ENCODE measurements at places on chromosomes 7 and 10.

GRCh38 chr10:115026056-115026745, 67.0 kb upstream of the ATRNL1 start:
- no peak for DNase-seq

DNA sequence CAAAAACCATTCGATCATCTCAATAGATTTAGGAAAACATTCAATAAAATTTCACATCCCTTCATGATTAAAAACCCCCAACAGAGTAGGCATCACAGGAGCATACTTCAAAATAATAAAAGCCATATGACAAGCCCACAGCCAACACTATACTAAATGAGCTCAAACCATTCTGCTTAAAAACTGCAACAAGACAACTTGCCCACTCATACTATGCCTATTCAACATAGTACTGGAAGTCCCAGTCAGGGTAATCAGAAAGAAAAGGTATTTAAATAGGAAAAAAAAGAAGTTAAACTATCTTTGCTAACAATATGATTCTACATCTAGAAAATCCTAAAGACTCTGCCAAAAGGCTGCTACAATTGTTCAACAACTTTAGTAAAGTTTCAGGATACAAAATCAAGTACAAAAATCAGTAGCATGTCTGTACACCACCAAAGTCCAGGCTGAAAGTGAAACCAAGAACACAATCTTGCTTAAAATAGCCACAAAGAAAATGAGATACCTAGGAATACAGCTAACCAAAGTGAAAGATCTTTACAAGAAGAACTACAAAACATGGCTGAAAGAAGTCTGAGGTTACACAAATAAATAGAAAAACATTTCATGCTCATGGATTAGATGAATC, 882.6 kb downstream of the GRM8 start:
- no peak for DNase-seq

- DNase-seq, result no peak
These were observed 186.2 kb upstream of the PRKCQ start for GRCh38 chr10:6766131-6766801.

- no peak for DNase-seq
These were observed 121.7 kb downstream of the DOCK4 start for GRCh38 chr7:112084520-112084971.

- DNase-seq, result no peak
These were observed 28.6 kb downstream of the ORC5 start for GRCh38 chr7:104179178-104179577.

DNA sequence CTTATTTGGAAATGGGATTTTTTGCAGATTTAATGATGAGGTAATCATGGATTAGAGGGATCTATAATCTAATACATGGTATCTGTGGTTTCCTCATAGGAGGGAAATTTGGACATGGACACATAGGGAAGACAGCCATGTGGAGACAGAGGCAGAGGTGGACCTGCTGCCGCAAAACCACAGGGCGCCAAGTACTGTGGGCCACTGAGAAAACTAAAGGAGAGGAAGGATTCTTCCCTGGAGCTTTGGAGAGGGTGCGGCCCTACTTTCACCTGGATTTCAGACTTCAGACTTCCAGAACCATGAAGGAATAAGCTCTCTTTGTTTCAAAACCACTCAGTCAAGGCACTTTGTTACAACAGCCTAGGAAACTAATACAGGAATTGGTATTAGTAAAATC, 149.4 kb upstream of the AKR1E2 start:
- DNase-seq, result no peak

GRCh38 chr10:112701211-112701877, 248.7 kb upstream of the TCF7L2 start:
- no peak for DNase-seq

- no peak for DNase-seq
These were observed 156.7 kb downstream of the RAPGEF5 start for GRCh38 chr7:22200238-22200637.

GRCh38 chr7:75699993-75700392, 38.7 kb downstream of the HIP1 start:
- no peak for DNase-seq

DNA sequence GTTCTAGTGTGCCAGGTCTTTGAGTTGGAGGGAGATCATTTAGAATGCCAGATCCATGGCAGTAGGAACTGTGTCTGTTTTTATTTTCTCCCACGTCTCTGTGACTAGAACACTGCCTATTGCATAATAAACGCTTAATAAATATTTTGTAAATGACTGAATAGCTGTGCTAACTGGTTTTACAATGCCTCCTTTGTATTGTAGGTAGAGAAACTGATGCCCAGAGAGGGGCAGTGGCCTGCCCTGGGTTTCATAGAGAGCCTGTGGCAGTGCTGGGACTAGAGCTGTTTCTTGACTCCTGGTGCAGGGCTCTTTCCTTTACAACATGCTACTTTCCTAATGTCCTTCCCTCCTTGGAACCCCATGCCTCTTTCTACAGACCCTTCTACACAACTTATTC, 2.5 kb downstream of the TAS2R5 start:
- no peak for DNase-seq

GRCh38 chr7:99126921-99127553, 16.9 kb downstream of the SMURF1 start:
- DNase-seq, result no peak
